ENCODE measurements at places on chromosomes 16 and 17.

DNA sequence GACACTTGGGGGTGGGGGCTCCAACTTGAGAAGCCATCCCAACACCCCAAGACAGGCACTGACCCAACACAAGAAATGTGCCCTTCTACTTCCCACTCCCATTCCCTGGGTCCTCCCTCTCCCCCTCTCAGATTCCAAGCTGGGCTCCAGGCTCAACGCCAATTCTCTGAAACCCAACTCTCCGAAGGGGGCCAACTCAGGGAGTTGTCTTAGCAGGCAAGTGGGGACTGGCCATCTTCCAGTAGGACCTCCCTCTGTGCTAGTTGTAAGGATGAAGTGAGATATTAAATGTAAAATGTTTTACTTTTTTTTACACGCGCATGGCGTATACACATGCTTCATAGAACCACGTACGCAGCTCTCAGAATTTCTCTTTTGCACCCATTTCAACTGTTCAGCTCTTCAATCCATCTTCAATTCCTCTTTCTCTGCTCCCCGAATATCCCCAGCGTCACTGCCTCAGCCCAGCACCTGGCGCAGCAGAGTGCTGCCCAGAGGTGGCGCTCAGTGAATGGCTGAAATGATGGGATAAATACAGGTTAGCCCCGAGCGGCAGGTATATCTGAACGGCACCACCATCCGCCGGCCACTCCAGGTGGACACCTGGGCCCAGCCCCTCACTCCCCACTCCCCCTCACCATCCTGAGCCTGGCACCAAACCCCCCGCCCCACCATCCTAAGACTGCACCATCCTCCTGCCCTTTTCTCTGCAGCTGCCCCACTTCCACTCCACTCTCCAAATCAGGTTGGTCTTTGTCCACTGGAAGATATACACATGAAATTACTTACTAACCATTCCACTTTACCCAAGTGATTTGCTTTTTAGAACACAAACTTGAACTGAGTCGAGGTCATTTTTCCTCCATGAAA lies 43.9 kb upstream of the TNRC6C start:
- no peak for DNase-seq

- DNase-seq: no peak
These were observed 86.1 kb downstream of the ZFHX3 start for GRCh38 chr16:72961863-72962262.

- no peak for DNase-seq
These were observed 400.9 kb downstream of the SLC39A11 start for GRCh38 chr17:72691586-72691985.

GRCh38 chr16:29198731-29199521 lies 207.6 kb downstream of the NPIPB11 start:
- no peak for DNase-seq
